ENCODE measurements at places on chromosomes 2 and 18. TPM values are rescaled to one million over a fixed set of nuclear protein-coding genes. Genes with fewer than 3 reads are reported as not detected.

GRCh38 chr2:43818761-43819160, 19.9 kb downstream of the ABCG5 start:
- DNase-seq: peak; percentile 54

GRCh38 chr2:171147081-171147480, 13.6 kb downstream of the TLK1 start:
- no peak for DNase-seq

GRCh38 chr2:238063414-238064189, 2.8 kb downstream of the SCLY start:
- DNase-seq: no peak

The UPP2 gene
- not detected for total RNA-seq

All from fibroblast of villous mesenchyme (primary cell).